Mesenteric fat pad (tissue), 1 donor: ENCODE measurements at places on chromosomes 12 and 14. TPM values are rescaled to one million over a fixed set of nuclear protein-coding genes. Genes with fewer than 3 reads are reported as not detected.
A peak's percentile ranks its signal among the peaks of the same experiment; 100 is the strongest.

GRCh38 chr14:105161309-105161708 is 7.3 kb downstream of the JAG2 start:
- DNase-seq, result no peak

DNA sequence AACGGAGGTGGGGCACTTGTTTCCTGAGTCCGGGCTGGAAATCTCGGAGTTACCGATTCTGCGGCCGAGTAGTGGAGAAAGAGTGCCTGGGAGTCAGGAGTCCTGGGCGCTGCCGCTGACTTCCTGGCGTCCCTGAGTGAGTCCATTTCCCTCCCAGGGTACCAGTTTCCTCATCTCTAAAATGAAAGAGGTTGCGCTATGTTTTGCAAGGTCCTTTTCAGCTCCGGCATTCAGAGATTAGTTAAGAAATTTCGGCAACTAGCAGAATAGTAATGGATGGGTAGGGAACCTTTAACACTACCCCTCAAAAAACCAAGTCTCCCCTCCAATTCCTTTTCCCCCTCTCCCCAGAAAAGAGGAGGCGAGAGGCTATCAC is 724 bp downstream of the BLOC1S1 start:
- no peak for DNase-seq

Gene SLC6A15
- not detected for total RNA-seq

Gene CCDC196
- not detected for total RNA-seq

Gene TXNDC16
- 3.6 TPM for total RNA-seq

GRCh38 chr12:53327435-53328042 is 6.1 kb upstream of the AAAS start:
- no peak for DNase-seq

GRCh38 chr14:91817566-91818325 is 49.6 kb downstream of the TC2N start:
- no peak for DNase-seq

Gene NR4A1
- 863 TPM for total RNA-seq

Gene OASL
- 8.1 TPM for total RNA-seq

- DNase-seq, result no peak
Observed at GRCh38 chr12:58387199-58387598, 445.8 kb downstream of the ATP23 start.

Gene IRAK3
- 58.9 TPM for total RNA-seq

DNA sequence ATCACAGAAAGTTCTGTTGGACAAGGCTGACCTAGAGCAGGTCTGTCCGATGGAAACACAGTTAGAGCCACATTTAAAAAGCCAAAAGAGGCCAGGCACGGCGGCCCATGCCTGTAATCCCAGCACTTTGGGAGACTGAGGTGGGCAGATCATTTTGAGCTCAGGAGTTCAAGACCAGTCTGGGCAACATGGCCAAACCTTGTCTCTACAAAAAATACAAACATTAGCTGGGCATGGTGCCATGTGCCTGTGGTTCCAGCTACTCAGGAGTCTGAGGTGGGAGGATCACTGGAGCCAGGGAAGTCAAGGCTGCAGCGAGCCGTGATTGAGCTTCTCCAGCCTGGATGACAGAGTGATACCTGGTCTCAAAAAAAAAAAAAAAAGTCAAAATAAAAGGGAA is 14.9 kb downstream of the UBE3B start:
- no peak for DNase-seq

DNA sequence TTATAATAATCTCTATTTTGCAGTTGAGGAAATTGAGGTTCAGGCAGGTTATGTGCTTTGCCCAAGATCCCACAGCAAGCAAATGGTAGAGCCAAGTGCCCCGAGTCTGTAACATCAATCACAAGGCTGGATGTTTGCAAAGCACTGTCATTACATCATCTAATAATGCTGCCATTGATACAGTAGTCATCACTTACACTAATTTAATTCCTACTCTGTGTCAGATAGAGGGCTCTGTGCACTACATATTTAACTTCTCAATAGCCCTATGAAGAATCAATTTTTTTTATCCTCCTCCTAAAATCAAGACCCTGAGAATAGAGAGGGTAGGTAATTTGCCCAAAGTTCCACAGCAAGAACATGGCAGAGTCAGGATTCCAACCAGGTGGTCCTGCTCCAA is 178.1 kb upstream of the VASH1 start:
- no peak for DNase-seq

Gene UNC119B
- total RNA-seq, result 20.4 TPM

Gene ETNK1
- 52.6 TPM for total RNA-seq

- no peak for DNase-seq
Observed at GRCh38 chr14:85401384-85401783, 128.6 kb upstream of the FLRT2 start.

- DNase-seq, result no peak
Observed at GRCh38 chr12:131917711-131918306, 11.3 kb upstream of the PUS1 start.

Gene NGB
- total RNA-seq, result not detected

GRCh38 chr12:55644591-55644990 is 7.9 kb downstream of the OR10P1 start:
- DNase-seq, result no peak

GRCh38 chr12:1795221-1795784 is 25.1 kb upstream of the LRTM2 start:
- DNase-seq, result no peak

- DNase-seq, result no peak
Observed at GRCh38 chr12:45208604-45209487, 7.0 kb upstream of the ANO6 start.

- no peak for DNase-seq
Observed at GRCh38 chr14:94295360-94296180, 2.5 kb upstream of the SERPINA10 start.

Gene LTBP2
- total RNA-seq, result 58.2 TPM

Gene GNG2
- 135 TPM for total RNA-seq

DNA sequence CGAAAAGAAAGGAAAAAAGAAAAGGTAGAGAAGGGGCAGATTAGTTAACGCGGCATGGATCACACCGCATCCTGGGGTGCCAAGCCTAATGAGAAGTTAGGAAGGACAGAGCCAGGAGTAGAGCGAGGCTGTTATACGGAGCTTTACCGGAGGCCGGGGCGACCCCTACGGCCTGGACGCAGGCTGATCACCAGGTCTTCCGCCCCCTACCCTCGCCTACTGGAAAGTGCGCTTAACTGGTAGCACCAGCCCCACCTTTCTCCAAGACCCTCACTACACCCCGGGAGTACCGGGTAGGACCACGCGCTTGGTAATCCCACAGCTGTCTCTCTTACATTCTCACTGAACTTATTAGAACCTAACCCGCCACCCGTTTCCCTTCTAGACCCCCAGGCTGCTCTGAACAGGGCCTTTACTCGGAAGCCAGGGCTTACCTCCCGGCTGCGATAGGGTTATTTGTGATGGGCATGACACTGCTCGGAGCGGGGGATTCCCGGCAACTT is 33.8 kb downstream of the WBP11 start:
- no peak for DNase-seq

GRCh38 chr12:125228519-125229260 is 163.5 kb downstream of the AACS start:
- peak; percentile 80 for DNase-seq

DNA sequence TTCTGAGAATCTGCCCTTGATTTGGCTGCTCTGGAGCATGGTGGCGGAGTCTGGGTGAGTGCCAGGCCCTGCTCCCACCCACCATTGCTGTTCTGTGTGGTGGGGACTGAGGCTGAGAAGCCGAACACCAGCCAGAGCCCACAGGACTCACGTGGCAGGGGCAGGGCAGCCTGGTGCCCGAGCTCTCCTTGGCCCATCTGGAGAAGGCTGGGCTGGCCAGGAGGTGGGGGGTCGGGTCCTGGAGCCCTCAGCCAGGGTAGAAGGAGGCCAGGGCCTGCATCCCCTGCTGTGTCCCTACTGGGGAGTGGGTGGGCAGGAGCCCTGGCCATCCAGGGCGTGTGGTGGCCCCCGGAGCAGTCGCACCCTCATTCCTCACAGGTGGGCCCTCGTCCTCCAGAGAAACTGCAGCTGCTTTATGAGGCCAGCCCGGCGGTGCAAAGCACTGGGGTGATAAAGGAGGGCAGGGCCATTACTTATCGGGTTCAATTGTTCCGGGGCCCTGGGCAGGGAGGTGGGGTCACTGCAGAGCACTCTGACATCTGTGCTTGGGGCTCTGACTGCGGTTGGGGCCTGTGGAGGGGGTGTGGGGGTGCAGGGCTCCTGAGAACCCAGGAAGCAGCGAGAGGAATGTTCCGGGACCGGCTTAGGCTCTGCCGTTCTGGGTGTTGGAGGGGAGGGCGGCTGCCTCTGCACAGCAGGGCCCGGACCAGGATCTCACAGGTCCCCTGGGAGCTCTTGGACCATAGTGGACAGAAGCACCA is 217.5 kb upstream of the C14orf180 start:
- DNase-seq, result peak; percentile 84

DNA sequence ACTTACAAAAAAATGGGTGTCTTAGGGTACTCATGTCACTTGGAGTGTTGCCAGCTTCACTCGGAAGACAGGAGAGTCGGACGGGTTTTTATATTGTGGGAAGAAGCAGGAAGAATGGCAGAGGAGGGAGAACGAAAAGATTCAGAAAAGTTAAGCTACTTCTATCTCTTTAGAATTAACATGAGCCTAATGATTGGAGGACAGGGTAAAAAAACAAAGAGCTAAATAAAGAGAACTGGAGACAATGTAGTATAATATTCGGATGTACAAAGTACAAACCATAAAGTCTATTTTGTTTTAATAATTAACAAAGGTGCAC is 43.9 kb downstream of the EFCAB11 start:
- DNase-seq, result no peak

Gene SLCO1B3
- total RNA-seq, result not detected

Gene NPAS3
- 3.6 TPM for total RNA-seq

DNA sequence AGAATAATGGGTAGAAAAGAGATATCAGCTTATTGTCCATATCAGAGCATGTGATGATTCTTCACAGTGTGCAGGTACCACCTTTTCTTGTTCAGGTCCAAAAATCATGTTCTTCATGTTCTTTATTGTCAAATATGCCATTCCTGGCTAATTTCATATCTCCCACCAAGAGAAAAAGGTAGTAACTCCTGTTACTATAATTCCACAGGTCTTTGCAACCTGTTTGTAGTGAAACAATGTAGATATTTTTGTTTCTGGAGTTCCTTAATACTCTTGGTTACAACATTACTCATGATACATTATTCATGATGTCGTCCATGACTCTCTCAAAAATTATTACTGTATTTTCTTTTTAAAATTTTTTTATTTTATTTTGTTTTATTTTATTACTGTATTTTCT is 11.3 kb upstream of the TMBIM6 start:
- no peak for DNase-seq

GRCh38 chr12:29147731-29148595 is 1.1 kb upstream of the FAR2 start:
- no peak for DNase-seq

Gene CLEC1B
- not detected for total RNA-seq

GRCh38 chr14:96304956-96305355 is 48.9 kb downstream of the BDKRB1 start:
- no peak for DNase-seq

Gene MORN3
- total RNA-seq, result not detected

DNA sequence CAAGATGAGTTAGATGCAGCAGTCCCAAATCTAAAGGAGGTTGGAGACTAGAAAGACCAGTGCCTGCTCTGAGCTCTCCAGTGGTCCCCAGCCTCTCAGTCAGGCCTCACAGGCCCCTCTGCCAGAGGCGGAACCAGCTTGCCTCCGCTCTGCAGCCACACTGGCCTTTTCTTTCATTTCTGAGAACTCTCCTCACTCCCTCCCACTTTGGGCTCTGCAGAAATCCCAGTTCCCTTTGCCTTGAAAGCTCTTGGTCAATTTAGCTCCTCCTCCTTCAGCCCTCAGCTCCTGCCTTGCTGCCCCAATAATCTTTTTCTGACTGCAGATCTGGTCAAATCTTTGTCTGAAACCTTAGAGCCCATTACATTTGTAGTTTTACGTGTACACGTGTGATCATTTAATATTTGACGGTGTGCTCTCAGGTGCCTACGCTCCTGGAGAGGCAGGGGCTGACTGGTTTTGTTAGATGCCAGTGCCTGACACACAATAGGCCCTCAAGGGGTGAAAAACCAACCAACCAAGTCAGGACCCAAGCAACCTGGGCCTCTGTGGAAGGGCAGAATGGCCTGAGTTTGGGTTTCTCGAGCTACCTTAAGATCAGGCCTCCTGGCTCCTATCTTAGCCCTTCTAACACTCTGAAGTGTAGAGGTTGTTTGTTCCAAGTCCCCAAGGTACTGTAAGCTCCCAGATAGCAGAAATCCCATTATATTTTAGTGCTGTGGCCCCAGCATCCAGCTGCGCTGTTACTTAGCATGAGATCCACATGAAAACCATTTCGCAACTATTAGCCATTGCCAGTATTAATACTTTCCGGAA is 1.1 kb upstream of the NUDT4 start:
- no peak for DNase-seq

Gene RNASE4
- 67.0 TPM for total RNA-seq

DNA sequence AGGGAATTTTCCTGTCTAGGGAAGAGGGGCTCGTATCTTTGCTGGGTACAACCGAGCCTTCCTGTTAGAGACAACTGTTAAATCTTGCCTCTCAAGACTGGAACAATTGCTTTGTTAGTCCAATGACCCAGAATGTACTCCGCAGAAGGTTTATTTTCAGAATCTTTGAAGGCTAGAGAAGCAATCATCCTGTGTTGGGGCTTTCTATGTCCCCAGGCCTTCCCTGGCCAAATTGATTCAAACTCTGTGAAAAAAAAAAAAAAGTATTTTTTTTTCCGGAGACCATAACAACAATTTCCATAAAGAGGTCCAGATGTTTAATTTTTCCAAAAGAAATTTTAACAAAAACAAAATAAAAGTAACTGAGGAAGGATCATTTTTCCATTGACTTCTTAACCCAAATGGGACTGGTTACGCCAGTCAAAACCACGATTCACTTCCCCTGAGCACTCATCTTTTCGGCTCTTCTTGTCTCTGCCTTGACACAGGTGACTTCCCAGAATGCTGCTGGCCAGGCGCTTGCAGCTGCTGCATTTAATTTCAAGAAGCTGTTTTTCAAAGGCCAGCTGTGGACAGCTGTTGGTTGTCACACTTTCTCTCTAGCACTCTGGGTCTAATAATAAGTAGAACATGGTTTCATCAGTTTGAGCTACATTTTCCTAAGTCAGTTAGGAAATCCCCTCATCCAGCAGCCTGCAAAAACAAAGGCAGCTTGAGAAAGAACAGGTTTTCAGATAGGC is 81.6 kb upstream of the MANSC4 start:
- DNase-seq, result no peak

Gene APOF
- total RNA-seq, result not detected

DNA sequence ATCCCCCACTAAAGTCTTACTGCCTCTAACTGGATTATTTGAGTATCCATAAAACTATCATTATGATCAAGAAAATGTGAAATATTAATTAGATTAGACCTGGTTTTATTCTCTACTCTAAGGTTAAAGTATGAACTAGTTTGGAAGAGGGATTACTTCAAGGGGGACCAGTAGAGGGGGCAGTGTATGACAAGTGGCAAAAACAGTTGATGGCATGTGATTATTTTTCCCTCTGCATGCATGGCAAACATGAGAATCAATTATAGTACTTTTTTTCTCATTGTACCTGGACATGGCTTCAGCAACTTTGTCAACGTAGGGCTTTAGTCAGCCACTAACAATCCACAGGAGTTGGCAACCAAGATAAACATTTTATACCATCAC is 145.0 kb upstream of the SLC38A2 start:
- no peak for DNase-seq
